ENCODE measurements at places on chromosomes 12 and 14. TPM values are rescaled to one million over a fixed set of nuclear protein-coding genes. Genes with fewer than 3 reads are reported as not detected.

Gene TOMM20L
- total RNA-seq, result not detected

Gene GLIPR1L1
- not detected for total RNA-seq

Gene DAO
- total RNA-seq, result not detected

Gene RASSF8
- total RNA-seq, result 19.8 TPM

Measured in H4 (cell line).